Stimulated activated CD8-positive, alpha-beta memory T cell treated with anti-CD3 and anti-CD28 coated beads, Interleukin-4, amount 100 ng/mL, for 1 hour (primary cell): ENCODE measurements at places on chromosomes 6 and 20.

DNA sequence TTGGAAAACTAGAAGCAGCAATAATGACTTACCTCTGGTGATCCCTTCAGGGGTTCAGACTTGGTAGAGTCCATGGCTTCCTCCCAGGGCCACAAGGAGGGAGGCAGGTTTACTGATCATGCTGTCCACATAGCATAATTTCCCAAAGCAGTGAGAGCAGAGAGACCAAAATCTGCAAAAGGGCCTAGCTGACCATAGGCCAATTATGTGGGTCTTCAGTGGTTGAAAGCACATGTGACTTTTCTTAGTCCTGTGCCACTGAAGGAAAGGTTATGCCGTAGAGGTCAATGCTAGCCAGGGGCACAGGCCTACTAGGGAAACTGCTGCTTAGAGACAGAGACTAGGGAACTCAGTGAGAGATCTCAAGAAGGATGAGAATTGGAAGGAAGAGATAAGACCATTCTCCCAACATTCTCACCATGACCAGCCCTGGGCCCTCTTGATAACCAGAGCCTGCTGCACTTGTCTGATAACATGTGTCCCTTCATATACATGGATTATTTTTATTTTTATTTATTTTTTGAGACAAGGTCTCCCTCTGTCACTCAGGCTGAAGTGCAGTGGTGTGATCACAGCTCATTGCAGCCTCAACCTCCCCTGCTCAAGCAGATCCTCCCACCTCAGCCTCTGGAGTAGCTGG is 2.0 kb upstream of the GTPBP2 start:
- no peak for DNase-seq

- DNase-seq: no peak
These were observed 46.6 kb upstream of the AFDN start for GRCh38 chr6:167779993-167780655.

GRCh38 chr20:517221-517620 is 26.4 kb downstream of the CSNK2A1 start:
- no peak for DNase-seq

- no peak for DNase-seq
These were observed 25.0 kb downstream of the TGM6 start for GRCh38 chr20:2405693-2406065.

- no peak for DNase-seq
These were observed 18.2 kb upstream of the FRMD1 start for GRCh38 chr6:168097221-168097620.

DNA sequence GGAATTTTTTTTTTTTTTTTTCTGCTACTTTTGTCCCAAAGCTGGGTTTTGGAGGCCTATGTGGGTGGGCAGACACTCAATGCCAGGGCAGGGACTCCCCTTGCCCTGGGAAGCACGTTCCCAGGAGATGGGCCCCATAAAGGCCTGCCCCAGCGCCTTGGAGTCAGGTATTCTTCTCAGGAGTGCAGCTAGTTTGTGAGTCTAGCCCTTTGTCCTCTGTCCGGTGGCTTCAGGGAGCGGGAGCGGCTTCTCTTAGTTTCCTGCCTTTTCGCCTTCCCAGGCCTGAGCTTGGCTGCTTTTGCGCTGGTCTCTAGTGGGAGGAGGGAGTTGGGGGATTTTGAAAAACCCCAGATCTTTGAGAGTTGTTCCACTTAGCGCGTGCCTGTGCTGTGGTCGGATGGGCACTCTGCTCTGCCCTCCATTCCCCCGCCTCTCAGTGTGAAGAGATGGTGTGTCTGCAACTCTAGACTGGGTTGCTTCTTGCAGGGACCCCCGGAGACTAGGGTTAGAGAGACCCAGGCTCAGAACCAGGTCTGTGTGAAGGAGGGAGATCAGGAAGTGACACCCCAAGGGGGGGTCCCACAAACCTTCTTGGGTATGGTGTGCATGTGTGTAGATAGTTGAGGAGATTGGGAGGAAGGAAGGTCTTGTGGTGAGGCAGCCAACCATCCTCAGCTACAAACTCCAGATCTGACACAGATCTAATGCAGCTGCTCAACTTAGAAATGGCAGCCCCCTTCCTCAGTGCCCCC is 1.3 kb downstream of the PLCG1 start:
- no peak for DNase-seq

DNA sequence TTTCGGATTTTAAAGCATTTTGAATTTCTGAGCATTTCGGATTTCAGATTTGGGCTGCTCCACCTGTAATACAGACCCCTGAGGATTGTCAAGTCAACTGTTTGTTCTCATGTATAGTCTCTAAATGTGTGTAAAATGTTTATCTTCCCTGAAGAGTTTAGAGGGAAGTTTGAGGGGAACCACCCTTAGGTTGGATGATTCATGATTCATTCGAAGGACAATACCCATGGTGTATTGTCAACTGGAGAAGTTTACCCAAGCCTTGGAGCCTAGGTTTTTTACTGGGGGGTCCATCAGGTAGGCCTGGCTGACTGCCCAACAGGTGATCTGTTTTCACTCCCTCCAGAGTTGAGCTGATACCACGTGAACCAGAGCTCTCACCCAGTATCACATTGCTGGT is 18.9 kb downstream of the GSTA4 start:
- no peak for DNase-seq

DNA sequence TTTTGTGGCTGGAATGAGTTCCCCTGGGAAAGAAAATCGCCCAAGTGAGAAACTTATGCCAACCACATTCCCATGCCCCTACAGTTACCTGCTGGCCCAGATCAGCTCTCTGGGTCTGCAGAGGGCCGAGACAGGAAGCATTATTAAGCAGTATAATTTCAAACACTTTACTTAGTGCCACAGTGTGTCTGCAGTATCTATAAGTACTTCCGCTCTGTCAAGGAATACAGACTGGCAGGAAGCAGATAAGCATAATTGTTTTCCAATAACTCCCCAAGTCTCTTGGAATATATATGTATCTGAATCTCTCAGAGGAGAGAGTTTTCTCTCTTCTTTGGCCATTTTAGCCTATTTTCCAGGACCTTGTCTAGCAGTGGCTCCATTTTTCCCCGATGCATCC is 24.9 kb downstream of the SAYSD1 start:
- no peak for DNase-seq

DNA sequence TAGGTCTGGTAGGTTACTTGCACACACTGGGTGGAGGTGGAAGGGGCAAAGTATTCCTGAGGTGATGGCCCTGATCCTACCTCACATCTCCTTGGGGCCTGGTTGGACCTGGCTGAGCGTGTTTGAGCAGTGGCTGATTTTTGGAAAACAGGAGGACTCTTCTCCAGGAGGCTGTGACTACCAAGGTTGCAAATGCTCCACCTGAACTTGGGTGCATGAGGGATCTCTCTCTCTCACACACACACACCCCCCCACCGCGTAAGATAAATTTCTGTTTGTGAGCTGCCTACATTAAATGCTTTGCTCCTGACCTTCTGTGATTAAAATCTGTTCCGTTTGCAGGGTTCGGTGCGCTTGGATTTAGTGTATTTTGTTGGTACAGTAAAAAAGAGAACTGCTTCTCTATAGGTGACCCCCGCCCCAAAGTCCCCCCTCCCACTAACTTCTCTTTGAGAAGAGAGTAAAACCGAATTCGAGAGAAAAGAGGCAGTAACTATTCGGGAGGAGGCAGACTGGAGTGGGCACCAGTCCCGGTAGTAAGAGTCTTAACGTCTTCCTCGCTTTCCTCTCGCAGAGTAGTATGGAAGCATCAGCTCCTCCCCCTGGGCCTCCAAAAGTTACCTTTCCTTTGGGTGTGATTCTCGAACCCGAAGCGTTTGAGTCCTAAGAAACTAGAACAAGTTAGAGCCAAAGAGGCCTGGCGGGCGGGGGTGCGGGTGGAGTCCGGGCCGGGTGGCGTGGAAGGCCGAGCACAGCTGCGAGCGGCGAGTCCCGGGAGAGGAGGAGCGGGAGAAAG is 585 bp upstream of the DSE start:
- DNase-seq: no peak

- DNase-seq: no peak
These were observed 303.0 kb upstream of the GJE1 start for GRCh38 chr6:141829566-141830360.

- no peak for DNase-seq
These were observed 134.1 kb downstream of the ELOVL4 start for GRCh38 chr6:79813143-79813850.

- DNase-seq: no peak
These were observed 97.6 kb downstream of the OGFRL1 start for GRCh38 chr6:71386215-71386614.

- DNase-seq: no peak
These were observed 116.6 kb downstream of the CRYBG1 start for GRCh38 chr6:106477146-106477545.

DNA sequence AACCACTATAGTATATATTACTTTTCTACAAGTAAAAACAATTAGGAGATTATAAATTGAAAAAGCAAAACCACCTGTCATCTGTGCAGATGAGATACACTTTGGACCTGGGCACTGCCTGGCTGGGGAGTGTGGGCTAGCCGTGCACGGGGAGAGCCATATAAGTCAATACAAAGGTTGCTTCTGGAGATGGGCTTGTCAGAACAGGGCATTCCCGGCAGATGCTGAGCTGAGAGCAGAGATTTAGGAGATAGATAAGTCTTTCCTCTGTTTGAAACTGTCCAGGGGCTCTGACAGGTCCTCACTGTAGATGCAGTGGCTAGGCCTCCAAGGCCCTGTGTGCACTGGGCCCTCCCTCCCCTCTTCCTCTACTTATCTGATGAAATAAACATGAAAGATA is 34.5 kb downstream of the CD164 start:
- DNase-seq: no peak

DNA sequence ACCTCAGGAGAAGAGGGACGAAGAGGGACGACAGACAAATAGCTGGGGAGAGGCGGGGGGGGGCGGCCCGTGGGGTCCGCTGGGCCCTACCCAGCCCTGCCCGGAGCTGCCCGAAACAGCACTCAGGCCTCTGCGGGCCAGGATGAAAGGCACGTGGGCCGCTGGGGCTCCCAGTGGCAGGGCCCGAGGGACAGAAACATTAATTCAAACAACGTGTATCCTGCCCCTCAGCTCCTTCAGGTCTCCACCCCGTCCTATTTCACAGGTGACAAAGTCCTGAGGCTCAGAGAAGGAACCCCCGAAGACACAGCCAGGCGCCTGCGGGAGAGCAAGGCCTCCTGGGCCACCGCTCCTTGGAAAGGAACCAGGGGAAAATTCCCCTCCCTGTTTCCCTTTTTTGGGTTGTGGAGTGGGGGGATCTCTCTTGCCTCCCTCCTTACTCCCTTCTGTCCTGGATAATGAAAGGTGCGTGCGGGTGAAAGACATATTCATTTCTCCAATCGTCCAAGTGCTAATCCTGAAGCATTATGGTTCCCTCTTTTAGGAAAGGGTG is 93.3 kb downstream of the RNASET2 start:
- DNase-seq: no peak

GRCh38 chr6:80197474-80197873 is 91.0 kb downstream of the BCKDHB start:
- no peak for DNase-seq

DNA sequence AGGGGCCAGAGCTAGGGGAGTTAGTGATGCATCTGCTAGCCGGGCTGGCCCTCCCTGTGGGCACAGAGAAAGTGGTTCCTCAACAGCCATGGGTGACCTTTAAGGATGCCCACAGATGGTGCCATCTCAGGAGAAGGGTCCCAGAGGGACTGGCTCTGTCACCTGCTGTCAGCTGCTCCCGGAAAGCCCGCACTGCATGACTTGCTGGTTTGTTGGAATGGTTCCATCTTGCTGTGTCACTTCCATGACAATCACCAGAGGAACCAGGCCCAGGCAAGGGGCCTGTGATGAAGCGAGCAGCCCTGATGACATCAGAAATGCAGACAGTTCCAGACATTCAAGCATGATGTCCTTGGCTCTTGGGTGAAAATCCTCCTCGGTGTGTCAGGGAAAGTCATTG is 125.2 kb downstream of the PHACTR3 start:
- no peak for DNase-seq

DNA sequence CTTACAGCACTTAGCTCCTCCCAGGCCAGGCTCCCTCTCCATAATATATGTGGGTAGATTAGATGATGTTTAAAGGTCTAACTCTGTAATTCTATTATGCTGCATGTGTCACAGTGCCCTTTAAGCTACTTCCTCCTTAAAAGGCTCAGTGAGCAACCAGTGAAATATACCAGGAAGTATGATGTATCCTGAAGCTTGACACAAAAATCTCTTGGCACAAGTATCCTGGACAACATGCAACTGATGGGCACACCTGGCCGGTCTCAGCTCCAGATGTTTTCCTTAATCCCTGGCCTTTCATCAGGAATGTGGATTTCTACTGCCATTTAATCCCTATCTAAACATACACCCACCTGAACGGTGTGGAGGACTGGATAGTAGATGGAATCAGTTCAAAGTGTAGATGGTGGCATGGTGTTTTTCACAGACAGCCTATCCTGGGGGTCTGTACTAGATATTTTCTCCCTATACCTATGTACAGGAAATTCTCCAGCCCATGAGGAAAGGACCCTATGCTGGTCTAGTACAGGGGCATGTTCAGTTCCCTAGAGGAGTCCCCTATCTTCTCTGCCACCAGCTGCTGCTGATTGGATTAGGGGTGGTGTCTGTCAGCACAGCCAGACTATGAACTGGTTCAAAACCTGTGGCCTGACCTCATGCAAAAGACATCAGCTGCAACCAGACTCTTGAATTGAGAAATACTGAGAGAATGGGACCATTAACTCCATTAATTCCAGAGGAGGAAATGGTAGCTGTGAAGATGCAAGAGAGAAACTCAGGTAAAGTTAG is 59.4 kb upstream of the CITED2 start:
- DNase-seq: no peak

- DNase-seq: no peak
These were observed 50.1 kb upstream of the ASF1A start for GRCh38 chr6:118843685-118844390.

DNA sequence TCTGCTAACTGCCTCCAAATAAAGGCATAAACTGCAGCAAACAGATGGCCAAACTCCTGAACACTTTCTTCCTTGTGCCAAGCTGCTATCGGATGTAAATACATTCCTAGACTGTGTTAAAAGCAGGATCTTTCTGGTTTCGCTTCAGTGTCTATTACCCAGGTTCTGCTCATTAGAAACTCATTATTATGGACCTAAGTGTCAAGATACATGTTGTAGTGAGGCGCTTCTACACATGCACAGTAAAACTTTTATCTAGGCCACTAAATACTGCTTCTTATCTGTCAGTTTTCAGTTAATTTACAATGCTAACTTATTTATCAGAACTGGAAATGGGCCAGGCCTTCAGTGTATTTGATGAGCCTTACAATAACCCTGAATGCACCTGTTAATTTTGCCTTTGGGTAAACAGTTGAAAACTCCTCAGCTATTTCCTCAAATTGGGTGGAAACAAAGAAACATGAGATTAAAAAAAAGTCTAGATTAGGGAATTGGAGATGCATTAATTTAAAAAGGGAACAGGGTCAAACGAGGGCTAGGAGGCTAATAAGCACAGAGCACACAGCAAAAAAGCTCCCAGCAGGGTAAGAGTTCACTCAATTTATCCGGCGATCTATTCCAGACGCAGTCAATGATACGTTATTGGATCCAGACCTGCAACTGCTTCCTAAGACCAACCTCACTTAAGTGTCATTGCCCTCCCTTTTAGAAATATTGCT is 240.6 kb downstream of the FOXC1 start:
- no peak for DNase-seq

- DNase-seq: no peak
These were observed 131.9 kb upstream of the STMND1 start for GRCh38 chr6:16969699-16970655.
